ENCODE measurements at places on chromosomes 12 and 14.

DNA sequence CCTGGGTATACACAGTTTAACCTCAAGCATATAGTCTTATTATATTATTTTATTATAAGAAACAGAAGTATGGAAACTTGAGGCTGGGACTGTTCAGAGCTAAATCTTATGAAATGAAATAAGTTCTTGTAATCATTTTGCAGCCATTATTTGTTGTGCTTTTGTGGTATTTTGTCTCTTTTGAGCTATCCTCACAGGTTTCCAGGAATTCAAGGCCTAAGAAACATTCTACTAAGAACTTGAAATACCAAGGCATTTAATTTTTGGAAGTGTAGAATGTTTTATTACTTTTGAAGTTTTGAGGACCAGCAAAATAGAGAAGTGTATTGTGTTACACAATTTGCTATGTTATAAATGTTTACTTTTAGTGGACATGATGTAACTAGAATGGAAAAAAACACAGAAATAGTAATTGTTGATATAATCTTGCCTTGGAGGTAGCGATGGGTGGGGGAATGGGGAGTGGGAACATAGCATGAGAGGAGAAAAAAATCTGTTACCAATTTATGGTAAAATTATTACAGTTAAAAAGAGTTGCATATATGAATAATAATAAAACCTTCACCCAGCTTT, 81.7 kb downstream of the CRADD start:
- no peak for DNase-seq

DNA sequence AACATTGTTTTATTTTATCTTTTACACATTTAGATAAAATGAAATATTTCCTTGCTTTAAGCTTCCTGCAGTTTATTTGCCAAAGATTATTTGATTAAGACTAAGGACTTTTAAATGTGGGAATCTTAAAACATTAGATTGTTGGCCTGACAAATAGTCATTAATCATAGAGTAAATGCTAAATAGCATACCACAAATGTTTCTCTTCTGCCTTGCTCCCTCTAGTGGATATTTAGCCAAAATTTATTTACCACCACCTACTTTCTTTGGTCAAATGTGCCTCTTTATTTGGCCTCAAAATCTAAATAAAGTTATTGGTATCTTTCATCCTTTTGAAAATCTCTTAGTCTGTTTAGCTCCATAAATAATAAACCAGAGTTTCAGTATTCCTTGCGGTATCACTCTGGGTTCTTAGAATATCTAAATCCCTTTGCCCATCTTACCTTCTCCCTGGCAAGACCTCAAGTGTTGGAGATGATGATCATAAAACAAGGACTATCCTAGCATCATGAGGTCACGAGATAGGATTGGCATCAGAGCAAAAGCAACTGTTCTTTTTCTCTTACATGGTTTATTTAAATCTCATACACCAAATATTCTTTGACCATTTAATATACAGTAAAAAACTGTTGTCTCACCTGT, 150.6 kb upstream of the AEBP2 start:
- peak; percentile 76 for DNase-seq

GRCh38 chr12:57895389-57896114, 45.8 kb upstream of the ATP23 start:
- DNase-seq, result no peak

DNA sequence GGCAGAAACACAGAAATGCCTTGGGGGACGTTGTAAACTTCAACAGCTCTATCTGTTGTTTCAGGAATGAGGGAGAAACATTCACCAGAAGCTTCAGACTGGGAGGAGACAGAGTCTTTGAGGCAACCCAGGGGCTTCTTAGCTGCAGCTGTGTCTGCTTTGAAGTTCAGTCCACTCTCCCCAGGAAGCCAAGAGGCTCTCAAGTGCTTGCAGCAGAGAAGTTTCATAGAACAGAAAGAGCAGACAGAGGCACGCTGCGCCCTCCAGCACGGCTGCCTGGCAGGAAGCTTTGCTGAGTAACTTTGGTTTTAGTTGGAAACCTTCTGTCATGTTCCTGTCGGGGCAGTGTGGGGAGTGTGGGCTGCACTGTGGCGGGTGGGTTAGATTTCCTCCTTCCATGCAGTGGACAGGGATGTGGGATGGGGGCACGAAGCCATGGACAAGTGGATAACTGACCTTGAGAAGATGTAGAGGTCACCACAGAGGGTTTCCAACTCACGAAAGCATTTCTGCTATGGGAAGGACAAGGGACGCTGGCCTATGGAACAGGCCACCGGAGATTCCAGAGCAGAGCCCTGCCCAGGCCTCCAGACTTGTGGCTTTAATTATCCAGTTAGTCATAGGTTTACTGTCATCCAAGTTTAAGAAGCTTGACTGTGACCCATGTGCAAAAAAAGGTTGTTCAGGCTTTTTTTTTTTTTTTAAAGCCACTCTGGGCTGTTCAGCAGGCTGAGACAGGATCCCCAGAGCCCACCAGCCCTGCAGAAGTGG, 107.7 kb downstream of the ARF6 start:
- DNase-seq, result peak; percentile 86

GRCh38 chr12:62319058-62319457, 58.9 kb downstream of the USP15 start:
- DNase-seq, result peak; percentile 86

GRCh38 chr12:83505586-83505985, 818.9 kb downstream of the TMTC2 start:
- no peak for DNase-seq

DNA sequence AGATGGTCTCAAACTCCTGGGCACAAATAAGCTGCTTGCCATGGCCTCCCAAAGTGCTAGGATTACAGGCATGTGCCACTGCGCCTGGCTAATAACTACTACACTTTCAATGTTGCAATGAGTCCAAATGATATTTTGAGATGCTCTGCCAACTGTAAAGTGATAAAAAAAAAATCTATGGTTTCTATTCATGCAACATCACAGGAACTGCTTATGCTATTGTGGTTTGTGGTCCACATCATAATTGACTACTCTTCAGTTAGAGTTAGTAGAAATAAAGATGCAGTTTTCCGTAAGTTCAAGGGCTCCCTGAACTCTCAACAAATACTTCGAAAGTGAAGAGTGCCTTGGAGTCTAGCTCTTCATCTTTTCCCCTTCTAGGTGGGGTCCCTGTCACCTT, 239.4 kb downstream of the C12orf75 start:
- no peak for DNase-seq

- no peak for DNase-seq
Measured at GRCh38 chr12:132545955-132546354, 56.0 kb downstream of the FBRSL1 start.

DNA sequence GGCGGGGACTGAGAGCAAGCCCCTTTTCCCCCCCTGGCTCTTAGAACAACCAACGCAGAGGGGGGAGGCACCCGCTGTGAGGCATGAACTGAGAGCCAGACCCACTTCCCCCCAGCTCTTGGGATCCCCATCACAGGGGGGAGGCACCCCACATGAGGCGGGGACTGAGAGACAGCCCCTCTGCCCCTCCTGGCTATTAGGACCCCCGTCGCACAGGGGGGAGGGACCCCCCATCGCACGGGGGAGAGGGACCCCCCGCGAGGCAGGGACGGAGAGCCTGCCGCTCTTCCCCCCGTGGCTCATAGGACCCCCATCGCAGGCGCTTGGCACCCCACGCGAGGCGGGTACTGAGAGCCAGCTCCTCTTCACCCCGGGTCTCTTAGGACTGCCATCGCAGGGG, 195.8 kb upstream of the PZP start:
- no peak for DNase-seq

DNA sequence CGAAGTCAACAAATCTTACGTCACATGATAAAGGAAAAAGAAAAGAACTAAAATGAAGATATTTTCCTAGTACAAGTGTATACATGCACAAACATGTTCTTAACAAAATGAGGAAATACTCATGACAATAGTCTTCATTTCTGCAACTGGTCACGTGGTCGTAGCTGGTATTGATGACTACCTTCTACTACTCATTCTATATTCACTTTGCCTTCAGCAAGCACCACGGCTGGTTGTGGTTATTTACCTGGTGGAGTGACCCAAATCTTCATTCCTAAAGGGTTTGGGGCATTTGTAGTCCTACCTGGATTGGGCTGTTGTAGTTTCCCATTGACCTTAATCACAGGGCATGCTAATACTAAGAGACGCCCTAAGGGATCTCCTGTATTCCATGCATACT, 51.2 kb downstream of the FIGNL2 start:
- DNase-seq, result no peak

DNA sequence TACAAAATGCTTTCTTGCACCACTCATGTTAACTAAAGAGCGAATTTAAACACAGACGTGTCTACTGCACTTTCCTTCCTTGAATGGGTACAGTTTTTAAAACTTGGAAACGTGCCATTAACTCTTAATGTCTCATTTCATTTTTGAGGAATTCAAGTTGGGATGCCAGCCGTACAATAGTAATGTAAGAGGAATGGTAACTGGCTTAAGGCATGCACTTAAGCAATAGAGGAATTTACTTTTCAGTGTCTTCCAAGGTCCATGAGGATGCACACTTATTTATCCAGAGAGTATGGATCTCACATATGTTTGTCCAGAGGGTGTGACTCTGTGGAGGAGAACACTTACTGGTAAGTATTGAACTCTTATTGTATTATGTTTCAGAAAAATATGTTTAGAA, 52.9 kb downstream of the PPP4R4 start:
- DNase-seq, result no peak

DNA sequence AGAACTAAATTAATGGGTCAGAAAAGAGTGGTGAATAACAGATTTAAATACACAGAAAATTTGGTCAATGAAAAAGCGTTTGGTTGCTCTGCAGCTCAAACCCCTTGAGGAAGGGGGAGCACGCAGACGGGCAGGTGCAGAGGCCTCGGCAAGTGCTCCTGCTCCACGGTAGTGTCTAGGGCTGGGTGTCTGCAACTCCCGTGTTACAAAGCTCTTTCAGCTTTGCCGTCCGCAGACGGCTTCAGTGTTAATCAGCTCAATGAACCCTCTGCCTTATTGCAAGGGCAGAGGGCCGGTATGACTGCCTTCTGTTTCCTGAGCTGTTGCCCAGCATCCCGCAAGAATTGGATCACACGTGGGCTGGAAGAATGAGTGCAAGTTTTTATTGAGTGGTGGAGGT, 125.7 kb upstream of the TRHDE start:
- DNase-seq, result no peak

GRCh38 chr12:818733-819132, 66.4 kb downstream of the WNK1 start:
- no peak for DNase-seq

GRCh38 chr12:100936661-100937060, 142.1 kb downstream of the ANO4 start:
- no peak for DNase-seq

DNA sequence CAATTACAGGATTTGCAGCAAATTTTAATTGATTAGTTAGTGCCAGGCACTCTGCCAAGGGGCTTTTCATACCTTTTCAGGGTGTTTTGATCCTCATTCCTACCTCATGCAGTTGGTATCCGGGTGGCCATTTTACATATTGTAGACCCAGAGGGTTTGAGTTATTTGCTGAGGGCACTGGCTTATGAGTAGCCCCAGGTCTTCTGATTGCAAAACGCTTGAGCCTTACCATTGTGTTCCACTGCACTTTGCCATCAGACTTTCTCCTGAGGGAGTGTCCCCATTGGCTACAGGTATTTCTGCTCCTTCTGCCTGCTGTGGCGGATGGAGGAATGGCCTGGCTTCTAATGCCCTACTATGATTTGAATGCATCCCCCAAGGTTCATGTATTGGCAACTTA, 257.8 kb upstream of the CRY1 start:
- no peak for DNase-seq

DNA sequence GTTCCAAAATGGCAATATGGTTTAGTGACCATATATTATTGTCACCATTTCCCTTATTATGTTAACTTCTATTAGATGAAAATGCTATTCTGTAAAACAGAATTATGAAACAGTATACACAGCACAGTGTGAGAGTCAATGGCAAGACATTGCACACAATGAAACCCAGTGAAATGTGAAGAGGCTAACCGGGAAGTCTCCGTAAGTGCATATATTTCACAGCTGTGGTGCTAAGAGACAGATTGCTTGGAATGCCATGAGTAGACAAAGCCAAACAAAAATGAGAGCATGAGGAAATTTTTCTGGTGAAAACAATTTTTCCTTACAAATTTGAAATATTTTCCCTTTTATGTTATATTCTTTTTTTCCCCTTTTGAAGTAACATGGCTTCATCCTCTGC, 49.4 kb downstream of the DYRK2 start:
- DNase-seq, result no peak

DNA sequence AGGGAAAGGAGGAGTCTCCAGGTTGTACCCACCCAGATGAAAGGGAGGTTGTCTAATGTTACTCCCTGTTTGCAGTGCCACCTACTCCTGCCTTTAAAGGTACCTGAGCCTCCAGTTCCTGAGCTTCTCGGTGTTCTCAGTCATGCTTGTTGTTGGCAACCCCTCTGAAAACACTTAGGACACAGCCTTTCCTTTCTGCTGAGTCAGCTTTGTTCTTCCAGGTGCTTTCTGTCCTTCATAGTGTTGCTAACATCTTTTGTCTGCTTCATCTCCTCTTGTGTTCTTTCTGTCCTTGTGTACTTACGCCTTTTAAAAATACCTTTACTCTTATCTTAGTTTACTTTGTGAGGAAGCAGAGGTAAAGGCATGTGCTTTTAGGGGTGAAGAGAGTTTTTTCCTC, 97.0 kb upstream of the NEDD1 start:
- DNase-seq, result no peak

- DNase-seq, result no peak
Measured at GRCh38 chr12:42396473-42397259, 70.7 kb downstream of the PPHLN1 start.

DNA sequence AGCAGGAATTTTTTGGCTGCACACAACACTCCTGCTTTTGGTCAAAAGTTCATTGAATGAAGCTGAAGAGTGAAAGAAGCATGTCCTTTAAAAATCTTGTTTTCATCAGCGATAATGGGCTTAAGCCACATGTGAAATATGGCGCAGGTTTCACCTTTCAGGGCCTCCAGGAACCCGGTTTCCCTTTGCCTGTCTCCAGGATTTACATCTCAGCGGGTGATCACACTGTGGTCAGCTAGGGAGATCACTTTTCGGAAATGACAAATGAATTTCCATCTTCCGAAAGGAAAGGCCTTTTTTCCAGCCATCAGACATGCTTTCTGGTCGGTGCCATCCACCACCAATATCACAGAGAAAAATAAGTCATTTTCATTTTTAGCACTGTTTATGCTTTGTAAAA, 727.1 kb upstream of the TBX3 start:
- no peak for DNase-seq

GRCh38 chr12:40208707-40209446, 15.9 kb upstream of the LRRK2 start:
- DNase-seq, result no peak

- no peak for DNase-seq
Measured at GRCh38 chr12:25254271-25254880, 3.6 kb upstream of the KRAS start.
